ENCODE measurements at places on chromosomes 13 and 19.

DNA sequence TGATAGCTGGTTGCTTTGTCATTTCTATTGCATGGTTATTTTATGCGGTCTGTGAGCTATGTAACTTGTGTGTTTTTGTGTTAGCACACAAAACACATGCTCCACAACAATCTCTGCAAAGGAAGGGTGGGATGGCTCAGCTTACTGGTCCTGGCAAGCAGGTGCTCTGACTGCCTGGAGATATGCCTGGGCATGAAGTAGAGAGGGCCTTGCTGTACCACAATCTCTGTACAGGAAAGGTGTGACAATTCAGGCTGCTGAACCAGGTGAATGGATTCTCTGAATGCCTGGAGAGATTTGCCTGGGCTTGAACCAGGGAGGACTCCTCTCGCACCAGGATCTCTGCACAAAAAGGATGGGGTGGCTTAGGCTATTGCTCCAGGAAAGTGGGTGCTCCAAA lies 69.5 kb downstream of the STOML3 start:
- no peak for DNase-seq

GRCh38 chr13:72397265-72397664 lies 330.2 kb downstream of the MZT1 start:
- no peak for DNase-seq

DNA sequence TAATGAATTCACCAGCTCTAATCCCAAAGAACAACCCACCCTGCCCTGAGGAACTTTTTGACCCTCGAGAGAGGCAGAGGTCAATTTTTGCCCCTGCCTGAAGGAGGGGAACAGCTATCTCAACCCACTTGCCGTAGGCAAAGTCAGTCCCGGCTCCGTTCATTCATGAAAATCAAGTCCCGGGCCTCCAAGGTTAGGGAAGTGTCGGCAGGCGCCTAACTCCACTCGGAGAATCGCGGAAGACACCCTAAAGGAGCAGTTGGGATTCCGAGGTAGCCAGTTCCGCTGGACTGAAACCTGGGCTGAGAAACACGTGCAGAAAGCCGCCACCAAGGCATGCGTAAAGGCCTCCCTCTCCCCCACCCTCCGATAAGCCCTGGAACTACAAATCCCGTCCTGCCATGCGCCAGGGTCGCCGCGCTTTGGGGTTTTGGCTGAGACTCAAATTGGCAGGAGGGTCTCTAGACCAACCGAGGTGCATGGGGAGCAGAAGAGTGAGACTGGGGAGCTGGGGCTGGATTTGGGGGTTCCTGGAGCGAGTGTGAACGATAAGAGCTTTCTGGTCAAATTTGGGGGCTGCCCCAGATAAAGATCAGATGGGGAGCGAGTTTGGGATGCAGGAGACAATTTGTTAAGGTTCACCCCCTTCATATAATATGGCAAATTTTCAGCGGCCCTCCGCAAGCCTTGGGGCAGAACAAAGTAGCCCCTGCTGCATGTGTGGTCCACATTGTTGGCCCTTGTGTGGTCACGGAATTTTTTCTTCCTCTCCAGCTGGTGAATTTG lies at the start of gene TNPO2:
TSS of gene TNPO2 (minus strand) at position 292 of the 786 bp plus-strand sequence. CDS start 2,955 bp downstream, outside the sequence.
- DNase-seq: peak; percentile 72

GRCh38 chr19:45215391-45216191 lies 29.6 kb downstream of the EXOC3L2 start:
- DNase-seq: no peak

DNA sequence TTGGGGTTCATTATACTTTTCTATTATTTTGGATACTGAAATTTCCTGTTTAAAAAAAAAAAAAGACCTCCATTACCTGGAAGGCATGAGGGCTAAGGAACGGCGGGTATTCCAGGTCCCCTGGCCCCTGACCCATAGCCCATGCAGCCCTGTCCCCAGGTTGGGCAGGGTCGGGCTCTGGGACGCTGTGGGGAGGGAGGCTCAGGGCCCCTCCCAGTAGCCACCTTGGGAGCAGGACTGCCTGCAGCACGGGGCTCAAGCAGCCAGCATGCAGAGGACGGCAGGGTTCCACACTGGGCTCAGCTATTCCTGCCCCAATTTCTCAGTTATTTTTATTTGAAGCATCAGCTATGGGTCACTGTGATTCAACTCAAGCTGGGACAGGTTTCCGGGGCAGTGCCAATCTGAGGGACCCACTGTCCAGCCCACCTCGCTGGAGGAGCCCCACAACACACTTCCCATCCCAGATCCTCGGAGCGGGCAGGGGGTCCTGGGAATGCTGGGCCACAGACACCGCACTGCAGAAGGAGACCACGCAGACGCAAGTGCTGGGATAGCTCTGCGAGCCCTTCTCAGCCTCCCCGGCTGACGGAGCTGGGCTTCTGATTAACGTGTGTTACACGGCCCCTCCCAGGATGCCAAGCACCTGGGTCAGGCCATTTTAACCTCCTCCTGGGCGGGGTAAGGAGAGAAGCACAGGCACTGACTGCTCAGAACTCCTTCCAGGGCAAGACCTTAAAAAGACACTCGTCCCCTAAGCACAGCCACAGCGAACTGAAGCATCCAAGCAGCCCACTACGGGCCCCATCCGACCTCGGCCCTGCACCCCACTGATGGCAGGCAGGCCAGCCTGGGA lies 60.1 kb downstream of the PEPD start:
- DNase-seq: no peak

GRCh38 chr19:42121656-42122069 lies 10.6 kb downstream of the POU2F2 start:
- peak; percentile 71 for DNase-seq

DNA sequence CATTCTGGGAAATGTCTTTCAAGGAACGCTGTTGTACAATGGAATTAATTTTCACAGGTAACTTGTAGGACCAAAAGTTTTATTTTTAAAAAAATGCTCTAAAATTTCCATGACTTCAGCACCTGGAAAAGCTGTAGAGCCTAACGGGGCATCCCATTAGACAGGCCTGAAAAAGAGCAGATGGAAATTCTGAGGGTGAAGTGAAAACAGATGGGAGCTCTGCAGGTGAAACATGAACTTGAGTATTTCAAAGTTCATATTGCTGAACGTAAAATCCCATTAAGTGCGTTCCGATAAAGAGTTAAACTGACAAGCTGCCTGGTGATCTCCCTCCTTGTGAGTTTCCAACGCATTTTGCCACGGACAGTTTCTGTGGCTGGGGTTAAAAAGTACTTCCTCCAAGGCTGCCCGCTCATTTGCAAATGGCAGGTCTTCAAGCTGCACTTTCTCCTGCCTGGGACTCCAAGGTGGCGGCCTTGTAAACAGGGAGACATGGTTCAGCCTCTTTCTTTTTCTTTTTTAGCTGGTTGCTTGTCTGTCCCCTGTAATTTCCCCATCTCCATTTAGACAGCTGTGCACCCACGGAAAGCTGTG lies 450.4 kb downstream of the FGF9 start:
- no peak for DNase-seq

Data from activated naive CD4-positive, alpha-beta T cell treated with anti-CD3 and anti-CD28 coated beads, Interleukin-2, amount 50 U/mL, for 72 hours (primary cell).